Urothelium cell line (cell line): ENCODE measurements at places on chromosomes 16 and 17.

GRCh38 chr17:4156750-4157381, 13.9 kb downstream of the CYB5D2 start:
- DNase-seq, result no peak

- no peak for DNase-seq
These were observed 14.9 kb downstream of the DUS2 start for GRCh38 chr16:68037841-68038597.

DNA sequence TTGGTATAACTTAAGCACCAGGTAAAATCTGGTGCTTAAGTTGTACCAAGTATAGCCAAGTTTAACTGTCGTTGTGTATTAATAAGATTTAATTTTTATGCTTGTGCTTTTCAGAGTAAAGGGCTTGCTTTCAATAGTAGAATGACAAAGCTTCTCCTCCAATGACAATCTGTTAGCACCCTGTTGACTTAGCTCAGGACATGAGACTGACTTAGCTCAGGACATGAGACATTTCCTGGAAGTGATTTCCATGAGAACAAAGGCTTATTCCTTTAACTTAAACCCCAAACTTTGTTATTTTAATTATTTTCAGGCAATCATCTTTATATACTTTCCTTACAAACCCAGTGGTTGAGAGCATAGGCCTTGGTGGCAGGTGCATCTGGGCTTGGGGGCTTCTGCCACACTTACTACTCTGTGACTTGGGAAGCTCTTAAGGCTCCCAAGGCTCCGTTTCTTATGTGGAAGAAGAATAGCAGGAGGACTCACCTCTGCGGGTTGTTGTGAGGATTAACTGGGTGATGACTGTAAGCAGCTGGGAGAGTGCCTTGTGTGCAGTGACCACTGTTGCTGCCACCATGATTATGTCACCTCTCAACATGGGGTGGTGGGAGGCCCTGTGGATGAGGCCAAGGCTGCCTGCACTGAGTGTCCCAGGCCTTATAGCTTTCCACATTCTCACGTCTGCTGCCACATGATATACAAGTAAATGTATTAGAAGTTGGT, 59.4 kb upstream of the CMIP start:
- DNase-seq, result no peak

DNA sequence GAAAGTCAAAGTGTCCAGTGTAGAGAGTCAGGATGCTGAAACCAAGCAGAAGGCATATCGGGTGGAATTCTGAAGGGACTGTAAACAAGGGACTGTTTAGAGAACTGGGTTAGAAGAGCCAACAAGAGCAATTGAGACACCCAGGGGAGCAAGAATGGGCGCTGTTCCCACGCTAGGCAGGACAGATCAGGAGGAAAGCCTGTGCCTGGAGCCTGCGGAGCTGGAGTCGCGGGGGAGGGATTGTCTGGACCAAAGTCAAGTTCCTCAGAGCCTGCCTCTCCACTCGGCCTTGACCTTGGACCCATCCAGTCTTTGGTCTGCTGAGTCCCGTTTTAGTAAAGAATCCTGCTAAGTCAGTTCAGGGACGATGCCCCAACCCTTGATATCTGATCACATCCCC, 14.7 kb upstream of the KLHL36 start:
- DNase-seq, result no peak

DNA sequence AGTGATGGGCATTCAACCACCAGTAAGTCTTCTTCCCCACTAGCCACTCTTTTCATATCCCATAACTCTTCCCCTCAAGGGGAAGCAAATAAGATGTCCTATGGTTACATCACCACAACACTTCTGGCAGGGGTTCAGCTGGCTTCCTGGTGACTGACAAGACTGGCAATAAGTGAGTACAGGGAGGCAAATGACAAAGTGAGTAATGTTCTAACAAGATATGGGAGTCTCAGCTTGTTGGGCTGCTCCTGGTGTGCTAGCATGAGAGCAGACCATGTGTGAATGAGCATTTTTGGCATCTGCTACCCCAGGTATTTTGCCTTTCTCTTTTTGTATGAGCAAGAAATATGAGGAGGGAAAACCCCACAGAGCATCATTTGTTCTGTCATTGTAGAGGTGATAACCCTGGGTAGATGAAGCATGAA, 9.9 kb downstream of the TMIGD1 start:
- peak; percentile 21 for DNase-seq

- DNase-seq, result no peak
These were observed 6.8 kb downstream of the RAB40B start for GRCh38 chr17:82691714-82692113.

DNA sequence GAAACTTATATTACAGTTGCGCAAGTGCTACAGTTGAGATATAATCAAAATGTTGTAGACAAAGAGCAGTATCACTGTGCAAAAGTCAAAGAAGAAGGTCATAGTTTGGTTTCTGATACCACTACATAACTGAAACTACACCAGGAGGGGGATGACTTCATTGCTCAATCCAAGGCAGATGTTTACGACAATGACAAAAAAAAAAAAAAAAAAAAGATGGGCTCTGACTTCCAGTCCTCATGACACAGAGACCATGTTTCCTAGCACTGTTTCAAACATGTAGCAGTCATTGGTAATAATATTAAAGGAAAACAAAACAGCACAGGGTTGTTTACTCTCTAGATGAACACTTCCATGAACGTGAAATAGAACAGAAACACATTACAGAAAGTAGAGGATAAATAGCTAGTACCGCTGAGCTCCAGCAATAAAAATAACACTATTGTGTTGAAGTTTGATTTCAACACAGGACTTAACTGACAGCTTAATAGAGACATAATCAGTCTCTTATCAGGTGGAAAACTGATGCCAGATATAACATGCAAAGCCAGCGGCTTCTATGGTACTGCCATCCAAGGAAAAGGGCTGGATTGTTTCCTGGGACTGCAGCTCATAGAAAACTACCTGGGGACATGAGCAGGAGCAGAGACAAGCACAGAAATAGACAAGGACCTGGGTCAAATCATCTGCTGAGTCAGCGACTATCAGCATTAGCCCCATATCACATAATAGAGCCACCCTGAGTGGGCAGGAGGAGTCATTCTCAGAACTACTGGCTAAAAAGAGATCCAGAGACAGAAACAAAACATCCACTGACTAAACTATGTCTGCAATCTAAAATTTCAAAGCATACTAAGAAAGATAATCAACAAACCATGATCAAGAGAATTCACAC, 463.6 kb upstream of the SOX9 start:
- no peak for DNase-seq
